CD4-positive, CD25-positive, alpha-beta regulatory T cell (primary cell): ENCODE measurements at places on chromosomes 11 and 22. TPM values are rescaled to one million over a fixed set of nuclear protein-coding genes. Genes with fewer than 3 reads are reported as not detected.

Gene DEFB131B
- polyA plus RNA-seq: not detected

GRCh38 chr11:104652996-104653395, 245.3 kb downstream of the CASP12 start:
- no peaks in the 10 kb centered on the region for H3K27me3 ChIP-seq
- H3K36me3 ChIP-seq: no peaks in the 10 kb centered on the region
- DNase-seq: no peak
- H3K27ac ChIP-seq: no peak overlapping the region
- H3K4me3 ChIP-seq: peak overlapping the region; percentile 34

- no peak overlapping the region for H3K4me3 ChIP-seq
- peaks cover 7% of the 10 kb centered on the region for H3K27me3 ChIP-seq
- H3K36me3 ChIP-seq: no peaks in the 10 kb centered on the region
- no peak overlapping the region for H3K27ac ChIP-seq
Observed at GRCh38 chr22:30502153-30502552, 3.3 kb downstream of the SEC14L4 start.

- no peak overlapping the region for H3K4me3 ChIP-seq
- H3K27ac ChIP-seq: no peak overlapping the region
- DNase-seq: peak; percentile 62
- H3K4me1 ChIP-seq: no peaks in the 10 kb centered on the region
- peaks cover 67% of the 10 kb centered on the region for H3K36me3 ChIP-seq
- no peaks in the 10 kb centered on the region for H3K27me3 ChIP-seq
Observed at GRCh38 chr11:63906585-63906984, 10.4 kb downstream of the RCOR2 start.

GRCh38 chr22:39818094-39818493, 75.5 kb downstream of the ENTHD1 start:
- H3K27me3 ChIP-seq: no peaks in the 10 kb centered on the region
- no peak overlapping the region for H3K4me3 ChIP-seq
- no peak overlapping the region for H3K27ac ChIP-seq
- H3K36me3 ChIP-seq: no peaks in the 10 kb centered on the region

Gene GRAMD1B
- 5.5 TPM for polyA plus RNA-seq

Gene DGAT2
- 0.47 TPM for polyA plus RNA-seq

- peaks cover 23% of the 10 kb centered on the region for H3K4me1 ChIP-seq
- H3K27ac ChIP-seq: peak overlapping the region; percentile 99
- H3K4me3 ChIP-seq: no peak overlapping the region
- no peaks in the 10 kb centered on the region for H3K36me3 ChIP-seq
Observed at GRCh38 chr11:62026739-62027370, 59.4 kb upstream of the FTH1 start.

GRCh38 chr11:17631702-17632365, 84.8 kb downstream of the OTOG start:
- H3K36me3 ChIP-seq: no peaks in the 10 kb centered on the region
- H3K27me3 ChIP-seq: peaks cover 2% of the 10 kb centered on the region

GRCh38 chr11:20824773-20825172, 155.4 kb downstream of the NELL1 start:
- H3K27me3 ChIP-seq: no peaks in the 10 kb centered on the region
- no peak overlapping the region for H3K27ac ChIP-seq
- no peak overlapping the region for H3K4me3 ChIP-seq
- H3K36me3 ChIP-seq: no peaks in the 10 kb centered on the region
- no peak for DNase-seq

GRCh38 chr22:42114721-42115120, 15.9 kb downstream of the CYP2D6 start:
- no peak overlapping the region for H3K27ac ChIP-seq
- no peaks in the 10 kb centered on the region for H3K36me3 ChIP-seq

DNA sequence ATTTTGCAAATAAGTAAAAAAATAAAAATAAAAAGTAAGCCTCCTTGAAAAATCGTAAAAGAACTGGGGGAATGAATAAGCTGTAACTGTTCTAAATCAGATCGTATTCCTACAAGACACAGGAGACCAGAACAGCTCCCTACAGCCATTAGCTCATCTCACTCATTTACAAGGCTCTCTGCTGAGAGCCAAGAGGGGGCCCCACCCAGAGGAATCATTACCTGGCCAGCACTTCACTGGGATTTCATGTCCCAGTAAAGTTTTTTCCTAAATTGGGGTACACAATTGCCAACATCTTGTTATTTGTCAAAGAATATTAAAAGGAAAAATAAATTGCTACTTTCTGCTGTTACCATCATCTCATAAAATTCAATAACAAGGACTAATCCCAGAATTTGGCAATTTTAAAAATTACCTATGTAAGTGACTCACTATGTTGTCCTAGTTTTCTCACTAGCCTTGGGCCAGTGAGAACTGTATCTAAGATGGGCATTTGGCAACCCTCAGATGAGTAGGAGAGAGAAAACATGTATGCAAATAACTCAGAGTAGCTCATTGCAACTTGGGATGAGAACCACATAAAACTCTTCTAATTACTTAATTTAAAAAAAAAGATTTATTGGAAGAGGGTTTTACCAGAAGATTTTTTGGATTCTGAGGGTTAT, 18.4 kb upstream of the SMTN start:
- no peaks in the 10 kb centered on the region for H3K4me1 ChIP-seq
- no peak overlapping the region for H3K4me3 ChIP-seq
- no peaks in the 10 kb centered on the region for H3K36me3 ChIP-seq

GRCh38 chr22:41739576-41739975, 40.3 kb downstream of the MEI1 start:
- no peak overlapping the region for H3K27ac ChIP-seq
- H3K4me1 ChIP-seq: no peaks in the 10 kb centered on the region
- no peak overlapping the region for H3K4me3 ChIP-seq
- H3K27me3 ChIP-seq: no peaks in the 10 kb centered on the region
- no peaks in the 10 kb centered on the region for H3K36me3 ChIP-seq
- no peak for DNase-seq

DNA sequence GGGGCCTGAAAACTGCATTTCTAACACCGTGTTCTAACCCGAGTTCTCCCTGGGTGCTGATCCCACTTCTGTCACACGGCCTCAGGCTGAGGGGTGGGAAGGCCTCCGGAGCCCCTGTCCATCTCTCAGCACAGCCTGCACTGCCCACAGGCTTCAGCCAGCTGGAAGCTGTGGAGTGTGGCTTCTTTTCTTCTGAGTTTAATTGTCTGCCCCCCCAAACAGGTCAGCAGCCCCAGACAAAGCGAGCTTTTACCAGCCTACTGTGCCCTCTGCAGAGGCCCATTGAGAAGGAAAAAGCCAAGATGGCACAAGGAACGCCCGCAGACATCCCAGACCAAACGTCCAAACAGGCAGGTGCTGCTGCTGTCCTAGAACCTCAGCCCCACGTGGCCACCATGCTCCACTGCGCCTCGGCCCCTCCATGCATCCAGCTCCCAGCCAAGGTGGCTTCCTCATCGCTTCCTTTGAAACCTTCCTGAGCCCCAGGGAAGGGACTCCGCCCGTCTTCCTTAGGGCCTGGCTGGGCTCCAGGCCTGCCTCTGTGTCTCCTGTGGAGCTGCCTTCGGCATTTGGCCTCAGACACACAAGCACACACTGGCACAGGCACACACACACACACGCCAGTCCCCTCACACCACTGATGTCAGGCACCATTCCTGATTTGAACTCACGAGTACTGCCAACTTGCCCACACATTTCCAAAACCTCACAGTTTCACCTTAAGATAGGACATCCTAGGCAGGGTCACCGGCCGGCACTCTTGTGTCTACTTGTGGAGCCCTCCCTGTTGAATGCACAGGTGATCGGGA, 1.7 kb downstream of the MOB2 start:
- no peak overlapping the region for H3K27ac ChIP-seq
- H3K4me1 ChIP-seq: peaks cover 35% of the 10 kb centered on the region
- no peak overlapping the region for H3K4me3 ChIP-seq
- DNase-seq: no peak
- H3K27me3 ChIP-seq: no peaks in the 10 kb centered on the region
- H3K36me3 ChIP-seq: peaks cover 8% of the 10 kb centered on the region

DNA sequence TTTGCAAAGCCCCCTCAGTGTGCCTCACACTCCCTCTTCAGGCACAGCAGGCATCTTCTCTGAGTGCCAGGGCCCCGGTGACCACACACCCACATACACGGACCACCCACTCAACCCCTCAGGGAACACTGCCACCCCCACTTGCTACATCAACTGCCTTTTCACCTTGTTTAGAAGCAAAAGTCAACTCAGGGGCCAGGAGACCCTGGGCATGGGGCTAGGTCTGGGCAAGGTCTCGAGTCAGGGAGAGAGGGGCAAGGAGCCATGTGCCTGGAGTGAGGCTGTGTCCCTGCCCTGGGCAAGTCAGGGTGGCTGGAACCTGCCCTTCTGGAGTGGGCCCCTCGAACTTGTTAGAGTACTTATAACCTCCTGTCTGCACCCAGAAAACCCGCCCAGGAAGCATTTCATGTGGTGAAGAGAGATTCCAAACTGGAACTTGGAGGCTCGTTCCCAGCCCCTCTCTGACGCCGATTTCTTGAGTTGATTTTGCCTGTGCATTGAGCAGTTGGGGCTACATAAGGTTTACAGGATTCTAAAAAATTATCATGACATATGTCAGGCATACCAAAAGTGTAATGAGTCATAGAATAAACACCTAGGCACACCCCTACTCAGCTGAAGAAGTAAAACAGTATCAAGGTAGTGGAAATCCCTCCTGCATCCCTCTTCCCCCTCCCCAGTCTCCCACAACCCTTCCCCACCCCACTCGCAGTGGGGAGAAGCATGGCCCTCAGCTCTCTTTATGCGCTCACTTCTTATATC, 74.3 kb downstream of the MYEOV start:
- no peak overlapping the region for H3K4me3 ChIP-seq
- DNase-seq: no peak
- H3K27me3 ChIP-seq: no peaks in the 10 kb centered on the region
- H3K27ac ChIP-seq: no peak overlapping the region

Gene HTR3A
- not detected for polyA plus RNA-seq

GRCh38 chr11:116970485-116971292, 127.5 kb downstream of the SIK3 start:
- DNase-seq: no peak
- no peak overlapping the region for H3K27ac ChIP-seq
- H3K4me1 ChIP-seq: no peaks in the 10 kb centered on the region
- H3K36me3 ChIP-seq: no peaks in the 10 kb centered on the region

- no peaks in the 10 kb centered on the region for H3K27me3 ChIP-seq
- H3K36me3 ChIP-seq: no peaks in the 10 kb centered on the region
- no peak for DNase-seq
- H3K4me3 ChIP-seq: no peak overlapping the region
- no peaks in the 10 kb centered on the region for H3K4me1 ChIP-seq
- no peak overlapping the region for H3K27ac ChIP-seq
Observed at GRCh38 chr11:60221181-60221580, 21.8 kb downstream of the MS4A4E start.

Gene H19
- polyA plus RNA-seq: not detected

Gene HIRA
- polyA plus RNA-seq: 2.3 TPM

DNA sequence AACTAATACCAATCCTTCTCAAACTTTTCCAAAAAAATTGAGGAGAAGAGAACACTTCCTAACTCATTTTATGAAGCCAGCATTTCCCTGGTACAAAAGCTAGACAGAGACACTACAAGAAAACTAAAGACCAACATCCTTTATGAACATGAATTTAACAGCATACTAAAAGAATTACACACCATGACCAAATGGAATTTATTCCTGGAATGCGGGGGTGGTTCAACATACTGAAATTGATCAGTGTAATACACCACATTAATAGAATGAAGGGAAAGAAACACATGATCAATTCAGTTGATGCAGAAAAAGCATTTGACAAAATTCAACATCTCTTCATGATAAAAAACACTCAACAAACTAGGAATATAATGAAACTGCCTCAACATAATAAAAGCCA, 148.1 kb downstream of the WNT7B start:
- no peak for DNase-seq
- no peak overlapping the region for H3K4me3 ChIP-seq
- H3K27ac ChIP-seq: no peak overlapping the region

GRCh38 chr11:47997063-47998053, 17.0 kb downstream of the PTPRJ start:
- H3K27ac ChIP-seq: peak overlapping the region; percentile 93
- H3K27me3 ChIP-seq: no peaks in the 10 kb centered on the region
- no peak for DNase-seq
- peaks cover 7% of the 10 kb centered on the region for H3K36me3 ChIP-seq

DNA sequence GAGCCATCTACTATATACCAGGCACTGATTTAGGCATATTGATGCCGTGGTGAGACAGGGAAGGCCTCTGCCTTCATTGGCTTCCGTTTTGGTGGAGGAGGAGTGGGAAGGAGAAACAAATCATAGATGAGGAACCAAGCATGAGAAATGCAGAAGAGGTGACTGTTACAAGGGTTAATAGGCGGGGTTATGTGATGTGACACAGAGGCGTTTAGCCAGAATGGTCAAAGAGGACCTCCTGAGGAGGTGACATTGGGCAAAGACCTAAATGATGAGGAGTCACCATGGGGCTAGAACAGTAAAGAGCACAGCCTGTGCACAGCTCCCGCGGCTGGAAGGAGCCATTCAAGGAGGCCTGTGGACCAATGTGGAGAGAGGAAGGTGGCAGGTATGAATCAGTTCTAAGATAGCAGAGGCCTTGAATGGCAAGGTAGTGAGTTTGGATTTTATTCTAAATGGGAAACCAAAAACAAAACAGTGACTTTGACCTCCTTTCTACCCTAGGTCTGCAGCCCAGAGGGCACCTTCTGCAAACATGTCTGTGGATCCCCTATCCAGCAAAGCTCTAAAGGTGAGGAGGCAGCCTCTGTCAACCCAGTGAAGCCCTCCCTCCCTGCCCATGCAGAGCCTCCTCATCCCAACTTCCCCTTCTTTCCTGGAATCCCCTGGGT, 11.7 kb downstream of the MAFF start:
- no peak overlapping the region for H3K27ac ChIP-seq
- no peak for DNase-seq
- no peak overlapping the region for H3K4me3 ChIP-seq
- H3K4me1 ChIP-seq: peaks cover 10% of the 10 kb centered on the region

Gene EIF4ENIF1
- polyA plus RNA-seq: 9.3 TPM

GRCh38 chr11:36362902-36363301, 66.8 kb downstream of the PRR5L start:
- no peaks in the 10 kb centered on the region for H3K36me3 ChIP-seq
- no peak overlapping the region for H3K4me3 ChIP-seq
- peaks cover 12% of the 10 kb centered on the region for H3K4me1 ChIP-seq
- H3K27me3 ChIP-seq: peaks cover 6% of the 10 kb centered on the region

Gene TYMP
- 29.2 TPM for polyA plus RNA-seq

Gene WBP2NL
- 1.5 TPM for polyA plus RNA-seq

GRCh38 chr11:101127197-101127698, 2.4 kb downstream of the PGR start:
- H3K36me3 ChIP-seq: no peaks in the 10 kb centered on the region
- no peak overlapping the region for H3K27ac ChIP-seq
- H3K27me3 ChIP-seq: peaks cover 7% of the 10 kb centered on the region
- DNase-seq: no peak
- no peak overlapping the region for H3K4me3 ChIP-seq

GRCh38 chr11:96272529-96273222, 70.3 kb downstream of the MAML2 start:
- H3K27ac ChIP-seq: peak overlapping the region; percentile 58
- H3K4me1 ChIP-seq: peaks cover 21% of the 10 kb centered on the region
- DNase-seq: no peak
- H3K4me3 ChIP-seq: peak overlapping the region; percentile 22
- H3K27me3 ChIP-seq: no peaks in the 10 kb centered on the region
- peaks cover 18% of the 10 kb centered on the region for H3K36me3 ChIP-seq

GRCh38 chr11:60944490-60945294, 7.3 kb downstream of the SLC15A3 start:
- H3K27ac ChIP-seq: no peak overlapping the region
- H3K36me3 ChIP-seq: no peaks in the 10 kb centered on the region
- peaks cover 2% of the 10 kb centered on the region for H3K27me3 ChIP-seq
- no peak overlapping the region for H3K4me3 ChIP-seq

GRCh38 chr22:44272401-44272771, 40.4 kb downstream of the SHISAL1 start:
- no peaks in the 10 kb centered on the region for H3K27me3 ChIP-seq
- DNase-seq: no peak
- H3K4me3 ChIP-seq: no peak overlapping the region
- no peaks in the 10 kb centered on the region for H3K4me1 ChIP-seq

Gene XPNPEP3
- polyA plus RNA-seq: 5.4 TPM

Gene APOBEC3B
- 1.4 TPM for polyA plus RNA-seq
